ENCODE measurements at places on chromosomes 11 and 22.

- DNase-seq: peak; percentile 31
Observed at GRCh38 chr11:84673753-84674152, 953.4 kb downstream of the DLG2 start.

DNA sequence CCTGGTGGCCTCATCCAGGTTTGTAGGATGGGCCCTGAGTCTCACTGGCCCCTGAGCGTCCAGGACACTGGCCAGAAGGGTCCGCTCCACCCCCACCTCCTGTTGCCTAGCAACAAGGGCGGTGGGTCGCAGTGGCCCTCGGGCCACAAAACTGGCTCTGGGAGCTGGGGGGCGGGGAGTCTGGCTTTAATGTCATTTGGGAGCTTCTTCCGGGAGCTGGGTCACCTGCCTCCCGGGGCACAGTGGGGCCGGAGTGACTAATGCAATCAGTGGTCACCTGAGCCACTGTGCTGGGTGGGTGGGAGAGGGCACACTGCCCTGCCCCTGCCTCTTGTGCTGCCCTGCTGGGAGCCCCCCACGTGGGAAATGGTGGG lies 2.6 kb downstream of the TH start:
- no peak for DNase-seq

GRCh38 chr11:47981667-47982404 lies 1.5 kb downstream of the PTPRJ start:
- DNase-seq: no peak

GRCh38 chr11:80822308-80822707 lies 1381.5 kb upstream of the TENM4 start:
- DNase-seq: no peak

DNA sequence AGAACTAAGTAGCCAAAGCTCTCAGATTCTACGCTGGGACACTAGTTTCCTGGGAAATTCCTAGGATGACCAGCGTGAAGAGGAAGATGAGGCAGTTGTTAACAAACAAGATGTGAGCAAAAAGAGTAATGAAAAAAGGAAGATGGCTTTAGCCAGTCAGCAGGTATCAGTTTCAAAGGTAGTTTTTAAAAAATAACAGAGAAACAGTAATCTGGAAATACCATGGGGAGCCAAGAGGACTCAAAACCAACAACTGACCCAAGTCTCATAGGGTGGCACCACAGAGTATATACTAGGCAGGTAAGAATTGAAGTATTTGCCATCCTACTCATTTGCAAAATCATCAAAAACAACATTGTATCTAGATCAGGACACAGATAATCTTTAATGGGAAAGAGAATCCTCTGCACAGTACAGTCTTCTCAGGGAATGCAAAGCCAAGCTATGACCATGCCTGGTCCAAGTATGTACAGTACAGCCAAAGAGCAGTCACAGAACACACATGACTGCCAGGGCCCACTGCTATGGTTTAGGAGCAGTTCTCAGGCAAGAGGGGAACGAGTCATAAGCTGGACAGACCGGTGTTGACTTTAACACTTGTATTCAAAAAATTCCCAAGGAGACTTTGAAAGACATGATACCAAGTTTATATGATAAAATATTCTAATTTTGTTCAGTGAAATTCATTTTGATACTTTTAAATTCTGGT lies 20.6 kb downstream of the MSANTD4 start:
- DNase-seq: no peak

All from fibroblast of skin of right quadriceps (primary cell).